ENCODE measurements at places on chromosomes 11 and 22. TPM values are rescaled to one million over a fixed set of nuclear protein-coding genes. Genes with fewer than 3 reads are reported as not detected.

GRCh38 chr11:4072668-4073285 lies 21.8 kb upstream of the RRM1 start:
- DNase-seq = no peak

DNA sequence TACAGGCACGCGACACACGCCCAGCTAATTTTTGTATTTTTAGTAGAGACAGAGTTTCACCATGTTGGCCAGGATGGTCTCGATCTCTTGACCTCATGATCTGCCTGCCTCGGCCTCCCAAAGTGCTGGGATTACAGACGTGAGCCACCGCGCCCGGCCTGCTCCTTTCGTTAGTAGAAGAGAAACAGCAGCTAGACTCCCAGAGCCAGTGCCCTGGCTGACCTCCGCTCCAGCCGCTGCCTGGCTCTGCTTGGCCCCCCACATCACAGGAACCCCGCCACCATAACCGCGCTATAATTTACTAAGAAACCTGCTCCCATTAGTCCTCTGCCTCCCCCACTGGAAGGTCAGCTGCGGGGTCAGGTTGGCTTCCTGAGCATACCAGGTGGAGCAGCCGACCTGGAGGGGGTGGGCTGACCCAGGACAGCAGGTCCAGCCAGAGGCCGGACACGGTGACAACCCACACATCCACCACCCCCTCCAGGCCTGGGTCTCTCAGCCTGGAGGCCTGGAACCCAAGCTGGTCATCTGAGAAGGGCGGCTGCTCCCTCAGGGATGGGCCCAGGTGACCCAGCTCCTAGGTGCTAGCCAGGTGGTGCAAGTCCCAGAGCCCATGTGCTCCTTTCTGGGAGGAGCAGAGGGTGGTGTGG lies 7.5 kb upstream of the POLDIP3 start:
- DNase-seq = no peak

DNA sequence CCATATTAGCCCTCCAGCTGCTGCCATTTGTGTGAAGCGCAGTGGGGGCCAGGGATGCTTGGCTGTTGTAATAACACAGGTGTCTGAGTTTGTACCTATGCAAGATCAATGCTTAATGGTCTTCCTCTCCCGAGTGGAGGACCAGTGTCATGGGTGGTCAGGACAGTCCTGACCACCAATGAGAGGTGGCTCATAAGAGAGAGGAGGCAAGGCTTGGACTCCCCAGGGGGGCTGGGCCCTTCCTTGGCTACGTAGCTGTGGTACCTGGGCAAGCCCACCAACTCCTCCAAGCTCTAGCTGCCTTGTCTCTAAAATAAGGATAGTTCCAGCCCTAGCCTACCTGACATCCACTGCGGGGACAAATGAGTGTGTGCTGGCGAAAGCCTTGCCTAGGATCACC lies 79.2 kb downstream of the OSBP2 start:
- DNase-seq = no peak

- DNase-seq = no peak
These were observed 90.3 kb upstream of the SEZ6L start for GRCh38 chr22:26079009-26079408.

- DNase-seq = no peak
These were observed 112.9 kb upstream of the GRK3 start for GRCh38 chr22:25451480-25452114.

DNA sequence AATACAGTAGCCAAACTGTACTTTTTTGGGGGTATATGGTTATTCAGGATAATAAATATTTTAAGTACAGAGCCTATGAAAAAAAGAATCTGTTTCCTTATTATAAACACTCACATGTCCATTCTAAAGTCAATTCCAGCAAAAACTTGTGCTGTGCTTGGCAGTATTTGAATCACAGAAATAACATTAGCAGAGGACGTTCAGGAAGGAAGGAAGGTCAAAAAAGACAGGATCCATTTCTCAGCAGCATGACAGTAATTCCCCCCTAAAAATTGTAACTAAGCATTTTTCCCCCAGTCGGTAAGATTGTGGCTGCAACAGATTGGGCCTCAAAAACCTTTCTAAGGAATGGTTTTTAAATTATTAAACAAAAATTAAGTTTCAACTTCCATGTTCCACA lies 124.8 kb downstream of the ATG16L2 start:
- no peak for DNase-seq

DNA sequence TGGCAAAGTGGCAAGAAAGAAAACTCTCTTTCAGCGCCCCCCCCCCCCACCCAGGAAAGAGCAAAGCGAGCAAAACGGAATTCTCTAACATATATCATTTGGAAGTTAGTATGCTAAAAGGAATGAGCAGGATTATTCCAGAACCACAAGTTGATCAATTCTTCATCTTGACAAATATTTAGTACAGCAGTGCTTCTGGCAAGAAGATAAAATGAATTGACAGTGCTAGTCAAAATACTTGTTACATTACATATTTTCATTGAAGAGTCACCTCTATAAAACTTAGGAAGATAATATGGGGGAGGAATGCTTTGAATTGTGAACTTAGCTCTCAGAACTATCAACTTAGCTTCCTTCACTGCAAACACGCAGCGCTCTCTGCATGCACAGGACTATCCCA lies 377.4 kb downstream of the DYNC2H1 start:
- DNase-seq = no peak

DNA sequence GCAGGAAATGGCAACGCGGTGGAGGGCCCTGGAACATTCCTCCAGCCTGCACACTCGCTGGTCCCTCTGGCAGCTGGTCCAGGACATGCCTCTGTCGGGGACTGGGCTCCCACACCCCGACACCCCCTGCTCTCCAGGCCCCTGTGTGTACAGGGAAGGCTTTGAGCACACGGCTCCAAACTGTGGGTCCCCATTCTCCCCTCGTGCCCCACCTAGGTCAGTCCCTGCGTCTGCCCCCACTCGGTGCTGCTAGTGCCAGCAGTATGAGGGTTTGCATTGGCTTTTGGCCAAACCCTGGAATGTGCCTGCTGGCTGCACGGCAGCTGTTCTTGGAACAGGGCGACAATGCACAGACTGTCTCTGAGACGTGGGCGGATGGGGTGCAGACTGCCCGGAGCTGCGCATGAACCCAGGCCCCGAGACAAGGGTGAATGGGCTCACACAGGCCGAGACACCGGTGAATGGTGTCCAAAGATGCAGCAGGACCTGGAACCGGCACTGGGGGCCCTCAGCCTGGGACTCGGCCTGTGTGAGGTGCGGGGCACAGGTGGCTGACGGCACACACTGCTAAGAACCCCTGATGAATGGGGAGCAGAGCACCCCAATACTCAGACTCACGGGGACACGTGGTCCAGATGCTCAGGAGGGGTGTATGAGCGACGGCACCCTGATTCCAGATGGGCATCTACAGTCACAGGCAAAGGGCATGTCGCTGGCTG lies 7.5 kb upstream of the SYT8 start:
- peak; percentile 95 for DNase-seq

- no peak for DNase-seq
These were observed 89.3 kb downstream of the NAT10 start for GRCh38 chr11:34194576-34195335.

- DNase-seq = no peak
These were observed 32.5 kb upstream of the RASL10A start for GRCh38 chr22:29348041-29348440.

DNA sequence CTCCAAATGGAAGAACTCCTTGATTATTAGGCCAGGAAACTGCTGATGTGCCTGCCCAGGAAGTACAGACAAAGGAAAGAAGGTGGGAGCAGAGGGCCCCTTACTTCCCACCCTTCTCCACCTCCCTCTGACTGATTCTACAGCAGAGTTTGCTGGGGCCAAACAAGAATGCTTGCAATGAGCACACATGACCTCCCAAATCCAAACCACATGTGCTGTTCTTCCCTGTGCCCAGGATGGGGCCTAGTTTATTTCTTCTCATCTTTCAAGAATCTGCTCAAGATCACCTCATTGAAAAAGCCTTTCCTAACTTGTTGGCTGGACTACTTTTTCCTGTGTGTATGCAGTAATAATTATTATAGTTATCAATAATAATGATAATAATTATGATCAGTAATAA lies 286.1 kb downstream of the RAB38 start:
- DNase-seq = no peak

DNA sequence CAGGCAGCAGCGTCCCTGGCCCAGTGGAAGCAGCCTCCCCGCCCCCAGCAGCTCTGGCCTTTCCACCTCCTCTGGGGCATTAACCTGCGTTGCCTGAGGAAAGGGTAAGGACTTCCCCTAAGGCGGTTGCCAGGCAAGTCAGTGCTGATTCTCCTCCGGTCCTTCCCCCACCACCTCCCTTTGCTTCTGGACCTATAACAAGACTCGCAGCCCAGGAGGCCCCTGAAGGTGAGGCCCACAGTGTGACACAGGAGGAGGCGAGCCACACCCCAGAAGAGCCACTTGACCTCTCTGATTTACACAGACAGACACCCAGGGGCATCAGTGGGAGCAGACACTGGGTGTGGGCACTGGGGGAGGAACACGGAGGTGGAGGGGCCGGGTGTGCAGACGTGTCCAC lies 35.4 kb downstream of the ASCL2 start:
- peak; percentile 79 for DNase-seq

DNA sequence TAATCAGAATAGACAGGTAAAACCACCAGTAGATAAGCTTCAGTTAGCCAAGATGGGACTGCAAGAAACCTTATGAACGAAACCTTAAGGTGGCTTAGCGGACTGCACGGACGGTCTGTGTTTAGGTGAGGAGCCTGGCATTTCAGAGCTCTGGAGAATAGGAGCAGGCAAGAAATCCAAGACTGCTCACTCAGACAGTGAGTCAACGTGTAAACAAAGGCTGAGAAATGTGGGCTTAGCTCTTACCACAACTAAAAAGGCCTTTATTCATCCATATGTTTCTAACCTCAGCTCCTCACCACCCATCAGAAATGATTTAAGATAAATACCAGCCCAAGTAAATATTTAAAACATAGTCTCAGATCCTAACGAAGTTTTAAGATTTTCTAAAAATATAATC lies 657.7 kb downstream of the OPCML start:
- no peak for DNase-seq

GRCh38 chr11:85758480-85759039 lies 52.4 kb downstream of the SYTL2 start:
- no peak for DNase-seq

GRCh38 chr22:41873391-41873790 lies 40.5 kb downstream of the SREBF2 start:
- no peak for DNase-seq

GRCh38 chr11:2651054-2651617 lies 48.7 kb downstream of the KCNQ1OT1 start:
- DNase-seq = no peak

DNA sequence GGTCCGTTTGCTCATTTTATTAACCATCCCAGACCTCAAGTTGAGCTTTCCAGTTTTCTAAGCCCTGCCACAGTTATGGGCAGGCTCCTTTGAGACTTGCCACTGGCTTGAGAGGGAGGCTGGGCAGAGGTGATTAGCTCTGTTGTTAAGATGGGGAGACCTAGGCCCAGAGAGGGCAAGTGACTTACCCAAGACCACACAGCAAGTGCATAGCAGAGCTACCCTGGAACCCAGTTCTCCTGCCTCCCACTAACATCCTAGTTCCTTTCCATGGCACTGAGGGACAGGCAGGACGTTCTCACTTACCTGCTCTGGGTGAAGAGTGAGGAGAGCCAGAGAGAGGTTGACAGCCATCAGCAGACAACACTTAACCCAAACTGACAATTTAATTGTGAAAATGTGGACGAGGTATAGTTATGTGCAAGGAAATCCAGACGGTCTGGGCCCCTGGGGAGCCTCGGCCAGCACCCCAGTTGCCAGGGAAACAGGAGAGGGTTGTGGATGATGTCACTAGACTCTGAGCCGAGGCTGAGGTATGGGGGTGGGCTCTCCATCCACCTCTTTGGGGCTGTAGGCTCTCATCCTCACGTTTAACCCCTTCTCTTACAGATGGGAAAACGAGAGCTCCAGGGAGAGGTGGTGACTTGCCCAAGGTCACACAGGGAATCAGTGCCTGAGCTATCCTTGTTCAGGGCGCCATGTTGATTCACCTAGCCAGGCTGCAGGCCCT lies 12.3 kb upstream of the WNT11 start:
- no peak for DNase-seq

- no peak for DNase-seq
These were observed 547 bp downstream of the UVRAG start for GRCh38 chr11:75815345-75816168.

GRCh38 chr11:111703576-111703975 lies 62.6 kb downstream of the PPP2R1B start:
- DNase-seq = no peak

The PHLDB1 gene
- 165 TPM for total RNA-seq

The BIK gene
- not detected for total RNA-seq

The CHST1 gene
- 0.16 TPM for total RNA-seq

The POU2AF2 gene
- not detected for total RNA-seq

The CRYBB3 gene
- not detected for total RNA-seq

The PGR gene
- total RNA-seq = not detected

The FAM181B gene
- 0.35 TPM for total RNA-seq

The PRG2 gene
- not detected for total RNA-seq

The DMC1 gene
- total RNA-seq = 1.4 TPM

The ACR gene
- not detected for total RNA-seq

The HOATZ gene
- total RNA-seq = not detected

The ARL2 gene
- 118 TPM for total RNA-seq

The ROBO3 gene
- 14.5 TPM for total RNA-seq

Data from osteocyte (in vitro differentiated cells).